ENCODE measurements at places on chromosomes 4 and X. TPM values are rescaled to one million over a fixed set of nuclear protein-coding genes. Genes with fewer than 3 reads are reported as not detected.

DNA sequence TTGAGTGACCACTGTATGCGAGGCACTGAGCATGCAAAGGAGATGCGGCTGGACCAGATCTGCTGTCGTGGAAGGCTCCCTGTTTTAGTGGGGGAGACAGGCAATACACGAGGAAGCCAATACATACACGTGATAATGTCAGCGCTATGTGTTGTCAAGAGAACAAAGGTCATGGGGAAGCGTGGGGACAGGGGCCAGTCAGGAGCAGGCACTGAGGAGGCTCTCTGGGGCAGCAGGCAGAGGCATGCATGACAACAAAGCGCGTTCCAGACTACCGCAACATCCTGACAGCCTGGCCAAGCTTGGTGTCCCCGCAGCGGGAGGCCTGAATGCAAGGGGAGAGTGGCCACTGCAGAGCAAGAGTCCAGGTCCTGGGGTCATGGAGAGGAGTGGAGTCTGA is 61.9 kb downstream of the DCTD start:
- no peak for DNase-seq
- H3K27ac ChIP-seq, result no peak overlapping the region
- H3K27me3 ChIP-seq, result peaks cover 10% of the 10 kb centered on the region
- H3K36me3 ChIP-seq, result no peaks in the 10 kb centered on the region

GRCh38 chrX:111270339-111270738 is at the start of gene CAPN6:
Gene CAPN6, minus strand, starts transcription at chrX:111270483. Its CDS starts 6,547 bp downstream, at chrX:111263936.
- no peaks in the 10 kb centered on the region for H3K27me3 ChIP-seq
- DNase-seq, result no peak
- H3K4me1 ChIP-seq, result no peaks in the 10 kb centered on the region
- H3K36me3 ChIP-seq, result no peaks in the 10 kb centered on the region

Gene SOD3
- not detected for total RNA-seq

Gene POU3F4
- total RNA-seq, result not detected

- H3K27me3 ChIP-seq, result no peaks in the 10 kb centered on the region
- no peaks in the 10 kb centered on the region for H3K36me3 ChIP-seq
Observed at GRCh38 chrX:131187206-131187605, 101.9 kb downstream of the IGSF1 start.

DNA sequence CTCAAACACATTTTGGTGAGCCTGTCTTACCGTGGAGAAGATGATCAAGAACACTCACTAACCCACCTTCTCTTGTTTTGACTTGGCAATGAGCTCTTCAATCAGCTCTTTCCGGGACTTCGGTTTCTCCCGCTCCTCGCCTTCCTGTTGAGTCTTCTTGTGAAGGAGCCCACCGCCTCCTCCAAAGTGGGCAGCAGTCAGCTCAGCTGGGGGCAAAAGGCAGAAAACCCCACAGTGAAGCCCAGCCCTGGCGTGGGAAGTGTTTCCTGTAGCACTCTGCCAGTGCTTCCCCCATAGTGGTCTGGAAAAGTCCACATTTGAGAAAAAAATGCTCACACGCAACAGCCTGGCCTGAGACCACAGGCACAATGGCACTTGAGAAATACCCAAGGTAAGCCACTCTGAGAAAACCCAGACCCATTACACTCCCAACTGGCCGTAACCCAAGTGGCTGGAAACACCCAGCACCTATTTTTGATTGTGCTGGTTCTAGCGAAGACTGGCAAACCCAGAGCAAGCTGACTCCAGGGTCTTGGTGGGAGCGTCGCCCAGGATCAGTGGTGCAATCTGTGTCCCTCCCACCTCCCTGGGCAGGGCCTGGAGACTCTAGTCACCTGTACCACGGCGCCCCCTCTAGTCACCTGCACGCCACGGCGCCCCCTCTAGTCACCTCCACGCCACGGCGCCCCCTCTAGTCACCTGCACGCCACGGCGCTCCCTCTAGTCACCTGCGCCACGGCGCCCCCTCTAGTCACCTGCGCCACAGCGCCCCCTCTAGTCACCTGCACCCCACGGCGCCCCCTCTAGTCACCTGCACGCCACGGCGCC is 8.6 kb downstream of the NOP14 start:
- H3K36me3 ChIP-seq, result peaks cover 91% of the 10 kb centered on the region
- H3K27me3 ChIP-seq, result no peaks in the 10 kb centered on the region
- H3K4me3 ChIP-seq, result no peak overlapping the region
- H3K27ac ChIP-seq, result peak overlapping the region; percentile 79

Gene ZIC3
- not detected for total RNA-seq

Gene CTAG2
- not detected for total RNA-seq

Gene MFAP3L
- total RNA-seq, result 1.0 TPM

- H3K4me3 ChIP-seq, result no peak overlapping the region
- H3K27me3 ChIP-seq, result no peaks in the 10 kb centered on the region
- no peaks in the 10 kb centered on the region for H3K36me3 ChIP-seq
- no peaks in the 10 kb centered on the region for H3K4me1 ChIP-seq
- H3K27ac ChIP-seq, result no peak overlapping the region
Observed at GRCh38 chr4:123578276-123579029, 181.9 kb downstream of the SPRY1 start.

Data from activated B cell treated with CpG ODN at 0.5 μM for 24 hours (primary cell).